SHP77 (cell line): ENCODE measurements at places on chromosomes 13 and 19.

- DNase-seq = peak; percentile 21
These were observed 2.6 kb downstream of the OR10H5 start for GRCh38 chr19:15790096-15790495.

- DNase-seq = no peak
These were observed 127.2 kb upstream of the UBL3 start for GRCh38 chr13:29977476-29978120.

GRCh38 chr13:112341976-112342735 is 34.0 kb upstream of the SPACA7 start:
- DNase-seq = peak; percentile 6

DNA sequence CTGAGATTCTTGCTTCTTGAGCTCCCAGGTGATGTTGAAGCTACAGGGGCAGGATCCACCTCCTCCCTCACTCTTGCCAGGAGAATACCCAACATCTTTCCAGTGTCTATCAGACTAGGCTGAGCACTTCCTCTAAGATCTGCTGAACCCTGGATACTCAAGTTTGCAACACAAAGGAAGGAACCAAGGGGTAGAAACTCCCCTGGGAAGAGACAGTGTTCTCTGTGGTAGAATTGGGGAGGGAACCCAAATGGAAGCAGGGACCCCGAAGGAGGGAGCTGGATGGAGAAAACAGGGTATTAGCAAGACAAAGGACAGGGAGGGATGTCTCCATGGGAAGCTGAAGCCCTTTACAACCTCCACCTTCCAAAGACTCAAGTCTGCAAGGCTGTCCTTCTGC is 117.6 kb downstream of the DNAJC15 start:
- no peak for DNase-seq

DNA sequence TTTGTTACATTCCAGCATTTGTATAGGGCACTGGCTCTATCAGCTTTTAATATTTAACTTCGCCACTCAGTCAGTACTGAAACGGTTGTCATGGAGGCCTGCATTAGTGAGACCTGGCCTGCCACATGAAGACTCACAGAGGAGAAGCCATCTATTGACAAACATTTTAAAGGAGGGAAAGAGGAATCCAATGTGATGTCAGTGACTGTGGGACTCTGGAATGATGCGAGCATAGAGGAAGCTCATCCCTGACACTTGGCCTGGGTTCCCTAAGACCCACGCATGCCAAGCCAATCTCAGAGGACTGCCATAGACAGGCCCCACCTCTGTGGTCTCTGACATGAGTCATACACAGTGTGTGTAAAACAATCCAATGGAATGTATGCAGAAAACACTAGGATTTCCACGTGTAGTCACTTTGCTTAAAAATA is 7.9 kb upstream of the DPY19L3 start:
- no peak for DNase-seq

DNA sequence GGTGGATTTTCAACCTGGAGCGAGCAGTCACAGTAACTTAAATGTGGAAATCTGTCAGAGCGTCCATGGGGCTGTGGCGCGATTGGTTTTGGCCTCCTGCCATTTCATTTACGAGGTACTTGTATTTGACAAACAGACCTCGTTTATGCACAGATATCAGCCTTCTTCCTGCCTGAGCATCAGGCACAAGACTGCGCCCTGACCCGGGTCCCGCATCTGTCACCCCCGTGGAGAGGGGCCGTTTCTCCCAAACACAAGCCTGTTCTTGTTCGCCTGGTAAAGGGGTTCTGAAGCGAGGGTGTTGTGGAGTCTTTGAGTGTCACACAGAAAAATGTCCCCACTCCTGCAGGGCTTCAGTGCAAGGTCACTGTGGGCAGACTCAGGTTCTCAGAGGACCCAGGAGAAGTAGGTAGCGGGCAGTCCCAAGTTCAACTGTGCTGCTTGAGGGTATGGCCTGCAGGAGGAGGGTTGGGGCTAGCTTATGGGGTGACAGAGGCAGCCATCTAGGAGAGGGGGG is 202.3 kb downstream of the URI1 start:
- DNase-seq = peak; percentile 71

DNA sequence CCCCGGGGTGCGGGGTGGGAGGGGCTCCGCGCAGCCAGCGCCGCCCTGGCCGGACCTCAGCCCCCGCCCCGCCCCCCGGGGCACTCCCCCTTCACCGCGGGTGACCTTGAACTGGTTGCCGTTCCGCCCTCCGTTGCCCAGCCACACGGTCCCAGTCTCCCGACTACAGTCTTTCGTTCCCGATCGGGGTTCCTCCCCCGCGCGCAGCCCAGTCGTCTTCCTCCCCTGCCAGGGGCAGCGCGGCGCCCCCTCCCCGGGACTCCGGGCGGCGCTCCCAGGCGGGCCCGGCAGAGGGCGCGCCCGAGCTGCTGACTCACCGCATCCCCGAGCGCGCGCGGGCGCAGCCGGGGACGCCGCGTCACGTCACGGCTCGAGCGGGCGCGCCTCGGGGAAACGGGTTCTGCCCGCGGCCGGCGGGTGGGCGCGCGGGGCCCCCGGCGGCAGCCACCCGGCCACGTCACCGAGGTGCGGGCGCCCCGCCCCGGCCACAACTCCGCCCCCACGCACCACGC is 459 bp downstream of the MIDN start:
- peak; percentile 69 for DNase-seq

GRCh38 chr19:1264801-1265614 is 4.1 kb upstream of the CIRBP start:
- no peak for DNase-seq

DNA sequence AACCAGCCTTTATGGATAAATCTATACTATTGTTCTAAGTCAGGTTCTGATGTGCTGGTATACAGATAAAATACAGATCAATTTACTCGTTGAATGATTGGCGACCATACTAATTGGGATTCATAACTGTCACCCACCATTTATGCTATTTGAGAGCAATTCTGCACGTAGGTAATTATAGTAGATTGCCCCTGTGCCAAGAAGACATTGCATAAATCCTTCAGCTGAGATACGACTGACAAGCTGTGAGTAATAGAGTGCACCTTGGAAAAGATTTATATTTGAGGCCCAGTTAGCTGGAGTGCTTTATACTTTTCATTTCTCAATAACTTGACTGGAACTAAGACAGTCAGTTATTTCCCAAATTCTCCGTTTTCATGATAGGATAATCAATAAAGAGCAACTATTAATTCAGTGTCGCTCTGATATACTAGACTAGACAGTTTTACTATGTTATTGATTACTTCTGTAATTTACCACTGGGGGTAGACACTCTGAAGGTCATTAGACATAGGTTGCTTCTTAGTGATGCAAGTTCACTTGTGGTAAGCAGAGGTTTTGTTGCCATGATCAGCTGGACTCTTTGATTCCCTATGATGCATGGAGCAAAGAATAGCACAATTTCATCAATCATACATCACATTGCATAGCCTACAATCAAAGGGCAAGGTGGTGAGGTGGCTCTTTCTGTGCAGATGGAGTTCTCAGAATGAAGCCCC is 536.3 kb downstream of the GPC6 start:
- DNase-seq = no peak

DNA sequence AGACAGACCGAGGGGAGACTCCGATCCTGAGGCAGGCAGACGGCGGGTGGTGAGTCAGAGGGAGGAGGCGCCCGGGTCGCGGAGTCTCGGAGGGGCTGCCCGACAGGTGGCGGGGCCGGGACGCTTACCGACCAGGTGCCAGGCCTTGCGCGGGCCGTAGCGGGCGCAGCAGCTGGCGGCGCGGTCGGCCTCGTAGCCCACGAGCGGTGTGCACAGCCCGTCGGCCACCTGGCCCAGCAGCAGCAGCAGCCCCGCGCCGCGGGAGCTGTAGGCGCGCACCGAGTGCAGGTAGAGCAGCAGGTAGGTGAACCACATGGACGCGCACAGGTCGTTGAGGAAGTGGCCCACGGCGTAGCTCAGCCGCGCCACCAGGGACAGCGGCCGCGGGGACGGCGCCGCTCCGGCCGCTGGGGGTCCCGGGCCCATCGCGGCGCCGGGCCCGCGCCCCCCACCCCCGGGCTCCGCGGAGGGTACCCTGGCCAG is 367 bp downstream of the MFSD12 start:
- no peak for DNase-seq

- DNase-seq = no peak
These were observed 367.9 kb downstream of the SLC7A1 start for GRCh38 chr13:29227576-29227975.

- DNase-seq = peak; percentile 39
These were observed 19.2 kb upstream of the UQCR11 start for GRCh38 chr19:1624458-1624857.

GRCh38 chr13:30789166-30789862 is 54.0 kb downstream of the ALOX5AP start:
- DNase-seq = no peak

DNA sequence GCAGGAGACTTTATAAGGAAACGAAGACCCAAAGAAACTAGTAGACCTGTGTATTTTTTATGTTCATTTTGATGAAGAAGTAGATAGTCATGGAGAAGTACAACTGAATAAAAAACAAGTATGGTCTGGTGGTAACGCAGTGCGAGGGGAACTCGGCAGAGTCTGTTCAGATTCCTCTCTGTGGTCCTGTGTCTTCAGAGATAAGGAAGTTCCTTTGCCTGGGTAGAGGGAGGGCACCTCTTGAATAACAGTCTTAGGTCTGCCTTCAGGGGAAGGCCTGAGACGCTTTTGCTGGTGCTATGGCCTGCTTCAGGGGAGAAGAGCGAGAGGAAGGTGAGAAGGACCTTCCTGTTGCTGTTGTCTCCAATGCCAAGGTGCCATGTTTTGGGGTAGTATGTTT is 25.9 kb upstream of the SLC46A3 start:
- no peak for DNase-seq

DNA sequence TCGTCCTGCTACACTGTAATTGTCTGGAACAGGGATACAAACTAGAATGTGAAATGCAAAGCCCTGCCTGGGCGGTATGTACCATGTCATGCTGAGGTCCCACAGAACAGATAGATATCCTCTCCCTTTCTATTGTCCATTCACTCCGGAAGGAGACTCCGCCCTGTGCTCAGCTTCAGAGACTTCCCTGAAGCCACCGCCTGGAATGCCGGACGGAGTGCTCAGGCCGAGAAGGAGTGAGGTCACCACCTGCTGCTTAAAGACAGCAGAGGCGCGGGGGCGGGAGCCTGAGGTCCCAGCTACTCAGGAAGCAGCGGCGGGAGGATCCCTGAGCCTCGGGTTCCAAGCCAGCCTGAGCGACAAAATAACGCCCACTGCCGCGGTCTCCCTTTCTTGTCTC is 890 bp upstream of the ZNF611 start:
- peak; percentile 70 for DNase-seq

DNA sequence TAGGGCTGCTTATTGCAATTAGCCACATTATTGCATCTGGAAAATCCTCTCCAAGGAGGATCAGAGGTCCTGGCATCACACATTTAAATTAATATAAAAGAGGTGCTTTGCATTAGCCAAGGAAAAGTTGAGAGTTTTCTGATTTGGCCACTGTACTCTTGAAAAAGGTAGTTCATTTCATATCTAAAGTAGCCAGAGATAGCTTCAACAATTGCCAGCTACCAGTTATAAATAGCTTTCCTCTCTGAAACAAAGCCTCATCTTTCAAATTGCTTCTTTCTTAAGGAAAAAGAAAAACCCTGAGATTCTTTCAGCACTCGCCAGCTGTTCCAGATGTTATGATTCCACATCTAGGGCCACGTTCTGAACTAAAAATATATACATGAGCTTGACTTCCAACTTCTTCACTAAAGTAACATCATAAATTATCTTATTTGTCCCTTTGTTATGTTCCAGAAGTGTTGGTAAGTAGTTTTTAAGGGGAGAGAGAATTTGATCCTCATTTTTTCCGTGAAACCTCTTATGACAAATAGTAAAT is 69.6 kb downstream of the ERCC5 start:
- DNase-seq = no peak
